ENCODE measurements at places on chromosomes 5 and 9.

DNA sequence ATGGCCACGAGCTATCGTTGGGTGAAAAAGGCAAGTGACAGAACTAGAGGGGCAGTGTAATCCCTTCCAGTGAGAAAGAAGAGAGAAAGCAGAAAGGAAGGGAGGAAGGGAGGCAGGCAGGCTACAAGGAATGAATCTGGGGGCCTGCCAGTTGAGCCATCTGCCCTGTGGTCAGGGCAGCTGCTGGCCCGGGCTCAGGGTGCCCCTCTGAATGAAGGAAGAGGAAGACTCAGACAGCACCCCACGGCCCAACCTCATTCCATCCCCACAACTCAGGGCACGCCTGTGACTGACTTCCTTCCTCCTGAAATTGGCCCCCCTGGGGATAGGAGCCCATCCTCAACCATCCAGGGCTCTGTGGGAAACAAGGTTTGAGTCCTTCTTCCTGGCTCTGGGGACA is 20.3 kb upstream of the FLT4 start:
- DNase-seq, result no peak

- no peak for DNase-seq
These were observed 39.6 kb downstream of the SFXN1 start for GRCh38 chr5:175517824-175518450.

- DNase-seq, result no peak
These were observed 123.2 kb downstream of the JAKMIP2 start for GRCh38 chr5:147659166-147659929.

- DNase-seq, result no peak
These were observed 361.2 kb downstream of the HCN1 start for GRCh38 chr5:45334939-45335338.

- no peak for DNase-seq
These were observed 147.2 kb upstream of the IRX2 start for GRCh38 chr5:2898661-2899060.

- DNase-seq, result no peak
These were observed 509.8 kb downstream of the CCDC171 start for GRCh38 chr9:16062542-16063240.

GRCh38 chr5:149181732-149182131 is 40.4 kb downstream of the ABLIM3 start:
- DNase-seq, result no peak

DNA sequence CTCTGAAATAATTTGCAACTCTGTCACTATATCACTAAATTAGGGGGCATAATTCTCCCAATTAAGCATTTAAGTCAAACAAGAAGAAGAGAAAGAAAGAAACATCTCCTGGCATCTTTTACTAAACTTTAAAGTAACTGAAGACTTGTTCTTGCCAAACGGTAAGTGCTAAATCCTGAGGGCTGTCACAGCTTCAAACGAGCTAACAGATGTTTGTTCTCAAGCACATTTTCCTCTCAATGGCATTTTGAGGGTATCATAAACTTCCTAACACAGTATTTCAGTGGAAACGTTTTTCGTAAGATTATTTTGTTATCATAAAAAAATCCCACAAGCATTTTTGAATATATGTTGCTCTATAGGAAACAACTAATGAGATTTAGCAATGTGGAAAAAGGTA is 169.5 kb upstream of the TAS2R1 start:
- DNase-seq, result no peak

DNA sequence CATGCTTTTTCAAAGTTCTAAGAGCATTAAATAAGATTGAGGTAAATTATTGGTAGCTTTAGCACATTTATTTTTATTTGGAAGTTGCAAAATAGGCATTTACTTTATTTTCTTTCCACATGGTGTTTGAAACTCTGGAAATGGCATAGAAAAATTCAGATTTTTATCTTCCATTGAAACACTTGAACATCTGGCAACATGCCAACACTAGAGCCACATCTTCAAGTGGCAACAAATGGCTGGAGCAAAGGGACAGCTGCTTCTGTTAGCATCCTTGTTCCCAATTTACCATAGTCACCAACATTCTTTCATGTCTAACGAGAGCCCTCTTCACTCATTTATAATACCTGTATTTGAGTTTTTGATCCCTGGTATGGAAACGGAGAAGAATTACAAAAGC is 539.9 kb downstream of the ZNF608 start:
- DNase-seq, result no peak

- no peak for DNase-seq
These were observed 372.2 kb downstream of the ZSWIM6 start for GRCh38 chr5:61704289-61704688.

- no peak for DNase-seq
These were observed 43.5 kb upstream of the STXBP1 start for GRCh38 chr9:127568618-127568970.

DNA sequence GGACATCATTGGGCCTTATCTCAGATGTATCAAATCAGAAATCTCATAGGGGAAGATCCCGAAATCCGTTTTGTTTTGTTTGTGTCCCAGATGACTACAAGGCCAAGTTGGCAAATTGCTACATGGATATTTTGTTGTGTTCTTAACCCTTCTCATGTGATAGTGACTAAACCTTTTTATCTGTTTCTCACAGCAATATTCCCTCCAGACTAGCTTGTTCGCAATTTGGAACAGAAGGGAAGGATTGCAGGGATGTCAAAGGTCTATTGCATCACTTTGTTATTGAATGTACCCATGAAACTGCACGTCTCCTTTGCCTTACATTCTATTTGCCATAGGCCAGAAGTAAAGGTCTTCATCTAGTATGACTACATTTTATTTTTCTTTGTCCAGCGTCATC is 453.9 kb downstream of the NFIB start:
- DNase-seq, result no peak

DNA sequence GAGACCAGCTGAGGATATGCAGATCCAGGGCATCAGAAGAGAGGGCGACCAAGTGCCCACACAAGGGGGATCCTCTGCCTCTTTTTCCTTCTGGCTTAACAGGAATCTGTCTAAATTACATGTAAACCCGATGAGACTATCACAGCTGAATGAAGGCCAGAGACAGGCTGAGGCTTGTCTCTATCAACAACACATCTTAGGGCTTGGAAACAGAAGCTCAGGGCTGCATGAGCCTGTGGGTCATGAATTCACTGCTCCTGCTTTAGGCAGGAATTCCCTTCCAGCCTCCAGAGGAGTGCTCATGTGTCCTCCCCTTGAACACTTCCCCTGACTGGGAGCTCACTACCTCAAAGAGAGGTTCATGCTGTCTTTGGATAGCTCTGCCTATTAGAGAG is 106.1 kb upstream of the PHYKPL start:
- DNase-seq, result no peak

- DNase-seq, result no peak
These were observed 501.7 kb downstream of the ARHGEF28 start for GRCh38 chr5:74127381-74128320.

DNA sequence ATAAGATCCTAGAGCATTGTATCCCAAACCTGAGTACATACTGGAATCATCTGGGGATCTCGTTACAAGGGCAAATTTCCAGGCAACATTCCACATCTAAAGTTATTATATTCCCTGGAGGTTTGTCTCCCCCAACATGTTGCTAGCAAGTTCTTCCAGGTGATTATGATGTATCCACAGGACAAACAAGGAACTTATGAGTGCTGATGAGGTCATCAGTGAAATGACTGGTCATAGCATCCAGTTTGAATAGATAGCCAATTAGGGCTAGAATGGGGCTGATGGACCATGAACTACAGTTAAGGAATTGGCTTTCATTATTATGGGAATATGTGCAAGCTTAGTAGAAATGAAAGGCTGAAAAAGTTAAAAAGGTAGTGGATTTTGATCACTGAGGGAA is 115.2 kb downstream of the CWC27 start:
- DNase-seq, result no peak

DNA sequence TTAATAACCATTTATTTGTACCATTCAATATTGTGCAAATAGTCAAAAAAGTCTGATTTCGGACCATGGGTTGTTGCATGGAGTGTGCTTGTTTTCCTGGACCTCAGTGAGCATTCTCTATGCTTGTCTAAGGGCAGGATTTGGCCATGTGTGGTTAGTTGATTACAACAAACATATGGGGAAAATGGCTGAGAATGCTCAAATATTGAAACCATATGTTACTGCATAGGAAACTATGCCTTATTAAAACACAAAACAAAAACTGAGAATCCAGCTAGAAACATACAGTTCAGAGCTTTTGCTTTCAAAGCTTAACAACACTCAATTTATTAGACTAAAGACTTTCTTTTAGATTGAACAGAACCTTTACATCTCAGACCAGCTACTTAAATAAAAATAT is 928.3 kb downstream of the NR2F1-AS1 start:
- no peak for DNase-seq

GRCh38 chr5:119386596-119387344 is 31.0 kb downstream of the TNFAIP8 start:
- DNase-seq, result no peak

GRCh38 chr9:37424204-37424685 is 1.7 kb downstream of the GRHPR start:
- no peak for DNase-seq

DNA sequence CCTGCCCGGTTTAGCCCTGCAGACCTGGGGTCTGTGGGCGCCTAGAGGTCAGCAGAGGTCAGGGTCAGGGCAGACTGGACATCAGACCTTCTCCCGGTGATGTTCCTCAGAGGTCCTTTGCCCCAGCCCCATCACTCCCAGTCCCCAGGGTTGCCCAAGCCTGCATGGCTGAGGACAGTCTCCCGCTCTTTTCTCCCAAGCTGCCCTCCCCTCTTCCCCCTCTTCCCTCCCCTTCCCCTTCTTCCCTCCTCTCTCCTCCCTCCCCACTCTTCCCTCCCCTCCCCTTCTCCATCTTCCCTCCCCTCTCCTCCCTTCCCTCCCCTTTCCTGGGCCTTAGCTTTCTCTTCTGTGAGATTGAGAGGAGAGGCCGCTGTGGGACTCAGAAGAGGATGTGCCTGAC is 10.4 kb downstream of the LHX3 start:
- no peak for DNase-seq

- DNase-seq, result no peak
These were observed 39.3 kb downstream of the PRRC1 start for GRCh38 chr5:127556609-127557334.

GRCh38 chr5:6484899-6485298 is 36.2 kb downstream of the UBE2QL1 start:
- no peak for DNase-seq

DNA sequence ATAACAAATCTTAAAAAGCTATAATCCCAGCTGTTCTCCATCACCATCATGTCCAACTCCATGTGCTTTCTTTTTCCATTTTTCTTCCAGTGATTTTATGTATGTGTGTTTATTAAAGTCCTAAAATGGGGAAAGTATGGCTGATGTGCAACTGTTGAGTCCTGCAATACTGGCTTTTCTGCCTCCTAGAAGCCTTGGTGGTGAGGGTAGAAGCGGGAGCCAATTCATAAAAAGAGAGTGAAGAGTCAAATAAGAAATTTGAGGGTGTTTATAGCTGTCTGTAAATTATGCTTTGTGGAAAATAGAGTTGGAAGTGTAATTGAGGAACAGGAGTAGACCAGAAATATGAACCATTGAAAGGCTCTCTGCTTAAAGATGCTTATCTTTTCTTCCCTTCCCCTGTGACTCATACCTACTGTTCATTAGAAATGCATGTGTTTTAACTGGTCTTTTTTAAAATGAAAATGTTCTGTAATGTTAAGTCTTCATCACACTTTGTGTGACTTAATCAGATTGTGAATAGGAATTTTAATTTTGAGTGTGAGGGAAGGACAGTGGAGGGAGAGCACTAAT is 80.1 kb downstream of the ZCCHC7 start:
- no peak for DNase-seq

GRCh38 chr9:128056086-128056485 is 11.0 kb downstream of the NAIF1 start:
- DNase-seq, result no peak

DNA sequence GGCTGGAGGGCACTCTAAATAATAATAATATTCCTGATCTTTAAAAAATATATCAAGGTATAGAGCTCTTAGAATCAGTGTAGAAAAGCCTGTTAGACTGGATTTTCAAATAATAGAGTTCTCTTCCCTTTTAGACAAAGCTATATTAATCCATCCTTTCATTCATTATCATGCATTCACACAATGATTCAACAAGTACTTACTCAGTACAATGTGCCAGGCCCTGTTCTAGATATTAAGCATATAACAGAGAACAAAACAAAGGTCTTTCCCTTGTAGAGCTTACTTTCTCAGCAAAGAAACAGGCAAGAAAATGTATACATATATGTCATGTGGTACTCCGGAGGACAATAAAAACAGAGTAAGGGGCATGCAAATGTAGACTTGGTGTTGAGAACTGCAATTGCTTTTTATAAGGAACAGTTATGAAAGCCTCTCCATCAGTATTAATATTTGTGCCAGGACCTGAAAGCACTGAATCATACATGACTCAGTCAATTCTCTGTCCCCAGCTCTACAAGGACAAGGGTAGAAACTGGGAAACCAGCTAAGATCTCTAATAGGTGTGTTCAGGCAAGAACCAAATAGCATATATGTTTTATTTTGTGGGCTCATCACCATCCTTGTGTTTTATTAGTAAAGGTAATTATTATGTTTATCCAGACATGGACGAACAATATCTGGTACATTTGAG is 72.2 kb downstream of the PIP5K1B start:
- no peak for DNase-seq

Measured in GM20000 (cell line).